ENCODE measurements at places on chromosomes 1 and 21. TPM values are rescaled to one million over a fixed set of nuclear protein-coding genes. Genes with fewer than 3 reads are reported as not detected.
A peak's percentile ranks its signal among the peaks of the same experiment; 100 is the strongest.

- H3K4me1 ChIP-seq = peaks cover 15% of the 10 kb centered on the region
- H3K4me3 ChIP-seq = no peak overlapping the region
- no peaks in the 10 kb centered on the region for H3K27me3 ChIP-seq
- no peak for DNase-seq
- H3K27ac ChIP-seq = no peak overlapping the region
Observed at GRCh38 chr1:25893116-25893515, 13.1 kb downstream of the STMN1 start.

ASCL5 gene
- polyA plus RNA-seq = 0.72 TPM

DNA sequence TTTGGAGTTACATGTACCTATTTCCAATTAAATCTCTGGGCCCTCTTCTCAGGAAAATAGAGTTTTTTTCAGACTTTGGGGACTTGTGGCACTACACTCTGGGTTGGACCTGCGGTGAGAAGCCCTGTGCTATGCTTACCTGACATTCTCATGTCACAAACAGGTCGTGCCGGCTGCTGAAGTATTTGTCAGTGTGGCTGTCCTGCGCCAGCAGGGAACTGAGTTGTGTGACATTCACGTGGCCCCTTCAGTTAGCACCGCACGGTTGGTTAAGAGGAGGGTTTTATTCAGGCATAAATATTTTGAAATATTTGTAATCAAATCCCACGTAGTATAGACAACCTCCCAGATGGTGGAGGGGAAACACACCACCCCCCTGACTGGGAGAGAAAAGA lies 6.3 kb upstream of the COL6A2 start:
- no peak overlapping the region for H3K27ac ChIP-seq
- H3K36me3 ChIP-seq = no peaks in the 10 kb centered on the region
- H3K4me1 ChIP-seq = no peaks in the 10 kb centered on the region
- DNase-seq = no peak
- no peaks in the 10 kb centered on the region for H3K27me3 ChIP-seq
- H3K4me3 ChIP-seq = no peak overlapping the region

- H3K27me3 ChIP-seq = no peaks in the 10 kb centered on the region
- H3K36me3 ChIP-seq = no peaks in the 10 kb centered on the region
- DNase-seq = no peak
- no peaks in the 10 kb centered on the region for H3K4me1 ChIP-seq
- no peak overlapping the region for H3K27ac ChIP-seq
Observed at GRCh38 chr1:119986007-119986497, 83.4 kb downstream of the NOTCH2 start.

OR6K6 gene
- polyA plus RNA-seq = not detected

CPTP gene
- 22.0 TPM for polyA plus RNA-seq

DNA sequence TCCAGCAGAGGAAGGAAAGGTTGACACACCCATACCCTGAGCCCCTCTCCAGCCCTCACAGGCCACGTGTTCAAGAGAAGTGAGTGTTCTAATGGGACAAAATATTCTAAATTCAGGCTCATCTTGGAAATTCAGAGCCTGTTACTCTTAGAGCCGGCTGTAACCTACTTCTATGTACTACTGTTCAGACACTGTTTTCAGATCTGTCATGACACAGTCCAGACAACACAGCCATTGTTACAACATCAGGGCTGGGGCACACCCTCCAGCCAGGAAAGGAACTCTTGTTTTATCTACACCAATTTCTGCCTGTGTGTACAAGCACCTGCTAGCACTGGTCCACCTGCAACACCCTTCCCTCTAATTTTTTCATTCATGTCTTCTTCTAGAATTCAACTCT lies 145.4 kb upstream of the C8B start:
- H3K36me3 ChIP-seq = no peaks in the 10 kb centered on the region
- no peaks in the 10 kb centered on the region for H3K4me1 ChIP-seq
- no peak overlapping the region for H3K27ac ChIP-seq
- no peaks in the 10 kb centered on the region for H3K27me3 ChIP-seq

- no peak overlapping the region for H3K27ac ChIP-seq
- H3K4me3 ChIP-seq = no peak overlapping the region
- no peaks in the 10 kb centered on the region for H3K4me1 ChIP-seq
- no peak for DNase-seq
- no peaks in the 10 kb centered on the region for H3K27me3 ChIP-seq
Observed at GRCh38 chr1:44862829-44863401, 19.9 kb upstream of the PTCH2 start.

DNA sequence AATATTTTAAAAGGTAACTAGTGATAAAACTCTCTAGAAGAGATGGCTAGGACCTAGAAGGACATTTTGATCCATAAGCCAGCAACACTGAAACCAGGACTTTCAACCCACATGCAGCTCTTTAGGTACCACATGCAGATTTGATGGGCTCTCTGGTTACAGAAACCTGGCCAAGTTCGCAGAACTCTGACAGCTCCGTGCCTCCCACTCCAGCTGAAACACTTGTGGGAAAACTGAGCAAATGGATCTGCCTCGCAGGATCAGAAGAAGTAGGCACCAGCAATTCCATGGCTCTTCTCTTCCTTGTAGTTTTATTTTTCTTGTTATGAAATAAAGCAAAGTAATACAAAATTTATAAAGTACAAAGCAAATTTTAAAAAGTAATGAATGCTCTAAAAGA lies 58.5 kb downstream of the ST6GALNAC5 start:
- no peaks in the 10 kb centered on the region for H3K36me3 ChIP-seq
- no peaks in the 10 kb centered on the region for H3K27me3 ChIP-seq
- no peak overlapping the region for H3K4me3 ChIP-seq

DNA sequence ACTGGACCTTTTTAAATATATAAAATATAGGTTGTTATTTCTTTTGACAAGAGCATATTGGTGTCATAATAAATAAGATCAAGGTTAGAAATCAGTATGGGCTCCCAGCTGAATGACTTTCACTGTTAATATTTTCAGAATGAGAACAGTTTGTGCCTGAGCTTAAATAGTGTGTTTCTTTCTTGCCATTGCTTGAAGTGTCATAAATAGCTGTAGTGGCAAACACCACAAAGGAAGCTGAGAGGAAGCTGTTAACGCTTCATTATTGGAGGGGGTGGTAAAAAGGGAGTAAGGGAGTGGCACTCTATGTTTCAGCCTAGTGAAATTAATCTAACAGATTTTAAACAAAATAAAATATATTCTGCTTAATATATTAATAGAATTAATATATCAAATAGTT lies 1089.8 kb upstream of the NCAM2 start:
- H3K4me1 ChIP-seq = no peaks in the 10 kb centered on the region
- H3K4me3 ChIP-seq = no peak overlapping the region
- H3K27me3 ChIP-seq = no peaks in the 10 kb centered on the region

C8A gene
- not detected for polyA plus RNA-seq

- no peaks in the 10 kb centered on the region for H3K4me1 ChIP-seq
- H3K27me3 ChIP-seq = peaks cover 9% of the 10 kb centered on the region
- no peak overlapping the region for H3K27ac ChIP-seq
- DNase-seq = no peak
- H3K36me3 ChIP-seq = no peaks in the 10 kb centered on the region
Observed at GRCh38 chr1:18739408-18739807, 108.8 kb downstream of the PAX7 start.

VHLL gene
- 0.19 TPM for polyA plus RNA-seq

- no peak overlapping the region for H3K4me3 ChIP-seq
- no peaks in the 10 kb centered on the region for H3K36me3 ChIP-seq
- no peaks in the 10 kb centered on the region for H3K27me3 ChIP-seq
- no peak overlapping the region for H3K27ac ChIP-seq
- H3K4me1 ChIP-seq = no peaks in the 10 kb centered on the region
- DNase-seq = no peak
Observed at GRCh38 chr1:192045131-192045530, 113.1 kb upstream of the RGS18 start.

CLEC20A gene
- polyA plus RNA-seq = not detected

GRCh38 chr1:40659649-40659947 lies 5.9 kb downstream of the RIMS3 start:
- H3K4me3 ChIP-seq = no peak overlapping the region
- H3K27me3 ChIP-seq = no peaks in the 10 kb centered on the region
- H3K4me1 ChIP-seq = no peaks in the 10 kb centered on the region
- no peak for DNase-seq

DNA sequence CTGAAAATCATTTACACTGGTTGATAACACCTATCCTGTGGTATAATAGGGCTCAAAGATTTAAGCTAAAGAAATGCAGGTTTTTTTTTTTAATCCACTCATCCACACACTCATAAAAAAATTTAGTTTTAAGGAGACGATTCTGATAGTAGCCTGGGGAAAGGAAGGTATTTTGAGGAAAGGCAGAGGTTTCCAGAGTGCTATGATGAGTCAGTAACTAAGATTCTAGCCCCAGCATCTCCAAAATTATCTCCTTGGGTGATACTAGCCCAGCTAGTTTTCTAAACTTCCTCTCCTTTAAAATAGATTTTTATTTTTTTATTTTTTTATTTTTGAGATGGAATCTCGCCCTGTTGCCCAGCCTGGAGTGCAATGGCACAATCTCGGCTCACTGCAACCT lies 20.7 kb downstream of the ASAP3 start:
- no peaks in the 10 kb centered on the region for H3K27me3 ChIP-seq
- DNase-seq = no peak
- H3K36me3 ChIP-seq = no peaks in the 10 kb centered on the region
- no peak overlapping the region for H3K4me3 ChIP-seq
- H3K27ac ChIP-seq = no peak overlapping the region
- no peaks in the 10 kb centered on the region for H3K4me1 ChIP-seq

DNA sequence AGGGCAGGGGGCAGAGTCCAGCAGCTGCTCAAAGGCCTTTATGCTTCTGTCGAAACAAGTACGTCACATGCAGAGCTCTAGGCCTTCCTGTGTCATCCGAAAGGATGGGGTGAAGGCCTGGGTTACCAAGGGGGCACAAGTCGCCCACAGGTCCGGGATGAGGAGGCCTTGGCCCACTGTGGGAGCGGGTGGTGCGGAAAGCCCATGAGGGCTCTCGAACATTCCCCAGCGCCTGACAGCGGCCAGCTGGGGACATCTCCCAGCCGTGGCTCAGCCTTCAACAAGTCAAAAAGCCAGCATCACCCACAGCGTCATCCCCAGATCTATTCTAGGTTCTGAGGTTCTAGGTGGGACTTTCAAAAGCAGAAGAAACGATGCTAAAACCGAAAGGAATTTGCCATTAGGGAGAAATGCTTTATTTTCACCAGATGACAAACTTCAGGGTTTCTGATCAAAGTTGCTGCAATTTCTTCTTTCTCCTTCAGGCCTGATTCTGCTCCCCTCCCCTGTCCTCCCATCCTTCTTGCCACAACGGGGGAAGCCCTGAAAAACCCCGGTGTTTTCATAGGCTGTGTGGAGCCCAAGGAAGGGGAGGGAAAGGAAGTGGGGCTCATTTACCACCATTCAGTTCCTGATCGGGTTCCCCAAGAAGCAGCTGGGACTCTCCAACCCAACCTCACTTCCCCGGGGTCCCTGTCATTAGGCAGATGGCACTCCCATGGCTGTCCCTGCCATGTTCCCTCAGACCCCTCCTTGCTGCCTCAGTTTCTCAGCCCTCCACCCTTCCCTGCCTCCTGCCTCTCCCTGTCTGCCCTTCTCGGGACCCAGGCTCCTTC lies 17.6 kb downstream of the GPR137B start:
- no peak for DNase-seq
- H3K36me3 ChIP-seq = no peaks in the 10 kb centered on the region
- no peak overlapping the region for H3K27ac ChIP-seq

DNA sequence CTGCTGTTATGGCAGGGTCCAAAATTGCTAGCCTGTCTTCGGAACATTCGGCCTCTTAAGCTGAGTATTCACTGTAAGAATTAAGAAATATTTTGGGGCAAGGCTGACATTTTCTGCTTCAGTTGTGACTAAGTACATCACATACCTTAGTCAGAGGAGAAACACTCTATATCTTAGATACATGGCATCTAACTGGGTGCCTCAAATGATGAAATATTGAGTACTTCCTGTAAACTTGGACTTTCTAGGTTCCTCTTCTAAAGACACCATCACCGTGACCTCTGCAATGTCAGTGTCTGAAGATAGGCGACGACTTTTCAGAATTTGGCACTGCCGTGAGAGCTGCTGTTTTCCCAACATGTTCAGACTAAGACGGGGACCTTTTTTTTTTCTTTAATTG lies 65.6 kb downstream of the PCBP3 start:
- no peak overlapping the region for H3K27ac ChIP-seq
- no peaks in the 10 kb centered on the region for H3K4me1 ChIP-seq
- H3K27me3 ChIP-seq = no peaks in the 10 kb centered on the region
- no peak for DNase-seq
- no peak overlapping the region for H3K4me3 ChIP-seq

HES3 gene
- polyA plus RNA-seq = not detected

SEMA4A gene
- 5.4 TPM for polyA plus RNA-seq

GRCh38 chr1:52603630-52604029 lies 1.5 kb downstream of the GPX7 start:
- H3K36me3 ChIP-seq = peaks cover 12% of the 10 kb centered on the region
- no peak overlapping the region for H3K27ac ChIP-seq
- H3K4me1 ChIP-seq = peaks cover 15% of the 10 kb centered on the region
- no peaks in the 10 kb centered on the region for H3K27me3 ChIP-seq
- H3K4me3 ChIP-seq = no peak overlapping the region
- no peak for DNase-seq

GRCh38 chr1:68178821-68179490 lies 53.4 kb downstream of the WLS start:
- H3K27ac ChIP-seq = no peak overlapping the region
- no peaks in the 10 kb centered on the region for H3K27me3 ChIP-seq
- peaks cover 39% of the 10 kb centered on the region for H3K4me1 ChIP-seq
- no peak for DNase-seq
- H3K36me3 ChIP-seq = no peaks in the 10 kb centered on the region
- H3K4me3 ChIP-seq = no peak overlapping the region

- no peaks in the 10 kb centered on the region for H3K27me3 ChIP-seq
- peaks cover 7% of the 10 kb centered on the region for H3K4me1 ChIP-seq
- H3K27ac ChIP-seq = no peak overlapping the region
- H3K36me3 ChIP-seq = no peaks in the 10 kb centered on the region
- DNase-seq = no peak
- no peak overlapping the region for H3K4me3 ChIP-seq
Observed at GRCh38 chr1:173453982-173454381, 23.2 kb upstream of the PRDX6 start.

- H3K27ac ChIP-seq = no peak overlapping the region
- H3K4me3 ChIP-seq = no peak overlapping the region
- no peaks in the 10 kb centered on the region for H3K27me3 ChIP-seq
- H3K36me3 ChIP-seq = no peaks in the 10 kb centered on the region
- no peaks in the 10 kb centered on the region for H3K4me1 ChIP-seq
- no peak for DNase-seq
Observed at GRCh38 chr1:191969290-191969689, 189.0 kb upstream of the RGS18 start.

GRCh38 chr1:151720974-151721787 lies at the start of gene RIIAD1:
RIIAD1 (plus strand) TSS chr1:151721522; CDS start chr1:151721537, 15 bp downstream.
- no peaks in the 10 kb centered on the region for H3K27me3 ChIP-seq
- peak within 1 kb of the TSS; percentile 10 for H3K4me3 ChIP-seq
- no peak for DNase-seq
- peaks cover 6% of the 10 kb centered on the region for H3K4me1 ChIP-seq

THEM4 gene
- polyA plus RNA-seq = 17.8 TPM

GRCh38 chr1:31580513-31580870 lies 4.2 kb downstream of the TINAGL1 start:
- no peak overlapping the region for H3K27ac ChIP-seq
- H3K4me3 ChIP-seq = no peak overlapping the region
- no peaks in the 10 kb centered on the region for H3K27me3 ChIP-seq

All from pancreas (tissue), 10 donors.